Brain pericyte (primary cell): ENCODE measurements at places on chromosomes 4 and X.

DNA sequence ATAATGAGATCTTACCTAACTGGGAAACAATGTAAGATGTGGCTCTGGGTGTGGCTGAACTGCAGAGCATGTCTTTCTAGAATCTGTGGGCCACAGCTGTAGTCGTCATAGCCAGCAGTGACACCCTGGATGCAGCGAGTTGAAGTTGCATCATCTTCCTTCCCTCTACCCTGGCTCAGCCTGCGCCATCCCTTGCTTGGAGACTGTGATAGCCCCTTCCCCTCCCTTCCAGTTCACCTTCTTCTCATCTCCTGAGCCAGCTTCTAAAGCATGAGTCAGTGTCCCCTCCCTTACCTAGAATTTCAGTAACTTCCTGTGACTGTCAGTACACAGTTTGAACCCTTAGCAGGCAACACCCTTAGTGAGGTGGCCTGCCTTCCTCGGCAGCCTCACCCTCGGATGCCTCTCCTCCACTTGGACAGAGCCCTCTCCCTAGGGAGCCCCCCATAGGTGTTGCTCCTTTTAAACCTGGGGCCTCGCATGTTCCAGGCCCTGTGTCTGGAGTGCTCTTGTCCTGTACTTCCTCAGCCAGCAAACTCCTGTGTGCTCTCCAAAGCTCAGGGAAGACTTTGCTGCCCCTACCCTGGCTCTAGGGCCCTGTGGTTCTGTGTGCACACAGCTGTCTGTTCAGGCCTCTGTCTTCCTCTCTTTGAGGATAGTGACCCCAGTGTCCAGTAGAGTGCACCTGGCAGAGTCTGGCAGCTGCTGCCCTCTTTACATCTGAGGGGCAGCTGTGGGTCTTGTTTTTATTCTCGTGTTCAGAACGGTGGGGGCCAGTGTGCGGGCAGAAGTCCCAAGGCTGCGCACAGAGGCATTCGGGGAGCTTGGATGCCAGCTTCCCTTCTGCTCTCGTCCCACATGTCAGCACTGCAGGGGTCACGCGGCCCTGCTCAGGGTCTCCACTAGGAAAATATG, 43.7 kb upstream of the TADA2B start:
- DNase-seq: no peak

DNA sequence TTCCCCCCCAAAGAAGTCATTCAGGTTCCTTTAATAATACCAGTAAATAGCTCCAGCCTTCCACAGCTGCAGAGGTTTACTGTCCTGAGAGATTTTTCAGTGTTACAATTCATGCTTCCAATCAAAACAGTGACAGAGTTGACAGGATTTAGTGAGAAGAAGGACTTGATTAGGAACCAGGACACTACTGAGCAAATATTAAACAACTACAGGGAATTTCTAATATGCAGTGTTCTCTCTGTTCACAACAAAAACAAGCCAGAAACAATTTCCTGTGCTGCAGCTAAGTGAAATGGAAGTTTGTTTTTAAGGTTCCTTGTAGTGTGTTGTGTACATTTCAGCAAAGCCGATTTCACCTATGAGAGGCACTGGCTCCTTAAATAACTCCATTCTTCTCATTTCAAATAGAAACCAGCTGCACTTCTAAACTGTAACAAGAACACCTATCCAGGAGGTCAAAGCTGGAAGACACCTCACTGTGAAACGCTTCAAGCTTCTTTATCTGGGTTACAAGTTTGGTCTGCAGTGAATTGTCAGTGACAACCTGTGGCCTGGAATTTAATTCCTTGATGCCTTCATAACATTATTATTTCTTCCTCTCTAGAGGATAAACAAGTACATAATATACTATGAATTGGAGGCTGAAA, 149.3 kb downstream of the RASL11B start:
- DNase-seq: no peak

DNA sequence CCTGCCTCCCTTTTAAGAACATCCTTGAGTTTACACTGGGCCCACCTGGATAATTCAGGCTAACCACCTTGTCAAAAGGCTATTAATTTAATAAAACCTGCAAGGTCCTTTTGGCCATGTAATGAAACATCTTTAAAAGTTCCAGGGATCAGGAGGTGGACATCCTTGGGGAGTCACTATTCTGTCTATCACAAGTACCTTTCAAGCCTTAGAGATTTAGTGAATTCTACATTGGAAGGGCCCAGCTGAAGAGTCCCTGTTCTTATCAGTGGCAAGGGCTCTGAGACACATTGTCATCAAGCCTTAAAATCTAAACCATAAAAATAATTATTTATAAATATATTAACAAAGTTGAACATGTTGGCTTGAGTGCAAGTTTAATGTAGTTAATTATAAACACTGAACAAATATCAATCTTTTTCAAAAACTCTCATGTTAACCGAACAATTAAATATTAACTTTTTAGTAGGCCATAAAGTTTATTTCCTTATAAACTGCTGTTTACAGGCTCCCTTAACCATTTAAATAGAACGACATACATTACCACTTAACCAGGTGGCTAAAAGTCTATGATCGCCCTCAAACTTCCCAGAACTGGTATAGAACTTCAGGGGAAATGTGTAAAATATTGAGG, 104.4 kb upstream of the CBR4 start:
- no peak for DNase-seq

DNA sequence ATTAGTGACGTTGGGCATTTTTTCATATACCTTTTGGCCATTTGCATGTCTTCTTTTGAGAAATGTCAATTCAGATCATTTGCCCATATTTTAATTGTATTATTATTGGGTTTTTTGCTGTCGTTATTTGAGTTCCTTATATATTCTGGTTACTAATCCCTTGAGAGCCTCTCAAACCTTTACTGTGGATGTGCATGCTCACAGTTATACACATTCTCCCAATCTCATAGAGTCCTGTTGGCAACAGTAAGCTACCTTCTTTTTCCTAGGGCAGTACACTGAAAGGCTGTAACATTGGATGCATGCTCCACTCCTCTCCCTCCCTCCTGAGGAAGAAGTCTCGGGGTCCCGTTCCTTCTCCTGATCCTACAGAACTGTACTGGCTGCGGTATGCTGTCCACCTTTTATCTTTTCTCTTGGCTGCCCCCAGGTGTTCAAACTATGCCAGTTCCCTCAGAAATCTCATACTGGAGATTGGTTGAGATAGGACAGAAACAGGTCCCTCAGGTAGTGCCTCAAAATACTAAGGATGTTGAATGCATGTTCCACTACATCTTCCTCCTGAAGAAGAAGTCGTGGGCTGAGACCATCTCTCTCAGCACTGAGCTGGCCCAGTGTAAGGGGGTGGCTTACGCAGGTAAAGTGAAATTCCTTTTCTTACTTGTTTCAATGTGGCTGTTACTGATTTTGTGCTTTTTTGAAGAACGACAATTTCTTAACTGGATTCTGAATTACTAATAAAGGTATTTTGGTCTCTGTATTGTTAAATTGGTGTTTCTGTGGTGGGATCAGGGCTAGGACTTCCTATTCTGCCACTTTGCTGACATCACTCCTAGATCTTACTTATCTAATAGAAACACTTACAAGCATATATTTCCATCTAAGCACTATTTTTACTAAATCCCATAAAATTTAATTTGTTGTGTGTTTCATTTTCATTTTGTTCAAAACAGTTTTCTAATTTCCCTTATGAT, 145.4 kb upstream of the HUWE1 start:
- DNase-seq: no peak

- no peak for DNase-seq
These were observed 33.8 kb downstream of the PNMA5 start for GRCh38 chrX:152960115-152960514.

- no peak for DNase-seq
These were observed 391.7 kb upstream of the PITX2 start for GRCh38 chr4:111014537-111014936.

GRCh38 chr4:128571747-128572146, 237.8 kb upstream of the JADE1 start:
- DNase-seq: peak; percentile 68

GRCh38 chr4:38411092-38411491, 252.9 kb upstream of the KLF3 start:
- DNase-seq: no peak

DNA sequence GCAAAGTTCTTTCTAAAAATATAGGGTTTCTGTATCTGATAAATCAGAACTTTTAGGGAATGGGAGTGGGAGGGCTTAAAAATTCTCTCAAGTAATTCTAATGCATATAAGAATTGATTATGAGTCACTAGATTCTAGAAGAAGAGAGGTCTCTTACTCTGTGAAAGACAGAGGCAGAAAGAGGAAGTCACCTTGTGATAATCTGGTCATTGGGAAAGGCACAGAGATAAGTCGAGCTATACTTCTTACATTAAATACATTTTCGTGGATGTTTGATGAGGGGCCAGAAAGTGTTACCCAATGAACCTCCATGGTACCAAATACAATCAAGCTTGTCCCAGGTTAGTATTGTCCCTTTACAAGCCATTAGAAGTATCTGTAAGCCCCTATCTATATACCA, 134.4 kb downstream of the MAD2L1 start:
- no peak for DNase-seq

DNA sequence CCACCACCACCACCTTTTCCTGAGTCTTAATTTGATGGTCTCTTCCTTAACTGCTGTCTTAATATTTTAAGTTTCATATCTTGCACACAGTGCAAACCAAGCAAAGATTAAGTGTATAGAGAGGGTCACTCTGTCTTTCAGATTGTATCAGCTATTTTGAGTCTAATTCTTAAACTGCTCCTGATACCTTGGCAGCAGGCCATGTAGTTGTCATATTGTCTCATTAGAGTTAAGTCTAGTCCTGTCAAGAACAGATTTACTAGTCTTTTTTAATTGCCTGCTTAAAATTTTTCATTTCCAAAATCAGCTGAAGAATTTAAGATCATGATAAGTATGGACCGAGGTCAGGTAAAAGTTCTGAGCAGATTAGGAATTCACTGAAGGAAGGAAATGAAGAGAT, 51.5 kb downstream of the FHIP1A start:
- no peak for DNase-seq

- no peak for DNase-seq
These were observed 406.7 kb upstream of the ACTRT1 start for GRCh38 chrX:128458888-128459287.

- no peak for DNase-seq
These were observed 2.3 kb downstream of the PF4V1 start for GRCh38 chr4:73855406-73855805.

- DNase-seq: no peak
These were observed 1.1 kb downstream of the RAB39B start for GRCh38 chrX:155262970-155263754.

GRCh38 chr4:181216501-181216900, 1026.7 kb upstream of the TENM3 start:
- DNase-seq: no peak

- DNase-seq: no peak
These were observed 152.1 kb upstream of the VCX start for GRCh38 chrX:7690842-7691241.

GRCh38 chrX:106036716-106037115, 1.8 kb downstream of the SERPINA7 start:
- no peak for DNase-seq

DNA sequence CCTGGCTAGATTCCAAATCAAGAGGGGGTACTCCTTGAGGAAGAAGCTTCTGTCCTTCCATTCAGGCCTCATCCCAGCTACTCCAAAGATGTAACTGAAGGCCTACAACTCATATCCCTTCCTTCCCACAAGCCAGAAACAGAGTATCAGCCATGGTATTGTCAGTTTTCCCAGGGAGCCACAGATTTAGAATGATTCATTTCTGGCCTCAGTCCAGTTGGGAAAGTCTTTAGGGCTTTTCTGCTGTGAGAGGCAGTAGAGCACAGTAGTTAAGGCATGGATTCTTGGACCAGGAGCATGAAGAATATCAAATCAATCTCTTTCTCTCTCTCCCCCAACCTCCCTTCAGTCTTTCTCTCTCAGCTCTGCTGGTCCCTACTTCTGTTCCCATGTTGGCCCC, 505.0 kb downstream of the BCOR start:
- no peak for DNase-seq

GRCh38 chrX:109187473-109188168, 294.3 kb downstream of the GUCY2F start:
- DNase-seq: no peak

GRCh38 chr4:10173037-10173753, 56.6 kb upstream of the WDR1 start:
- no peak for DNase-seq

GRCh38 chr4:64495946-64496345, 86.7 kb upstream of the TECRL start:
- no peak for DNase-seq

- no peak for DNase-seq
These were observed 107.4 kb upstream of the STOX2 start for GRCh38 chr4:183797445-183798300.

GRCh38 chrX:136584545-136584944, 52.5 kb downstream of the VGLL1 start:
- DNase-seq: no peak

DNA sequence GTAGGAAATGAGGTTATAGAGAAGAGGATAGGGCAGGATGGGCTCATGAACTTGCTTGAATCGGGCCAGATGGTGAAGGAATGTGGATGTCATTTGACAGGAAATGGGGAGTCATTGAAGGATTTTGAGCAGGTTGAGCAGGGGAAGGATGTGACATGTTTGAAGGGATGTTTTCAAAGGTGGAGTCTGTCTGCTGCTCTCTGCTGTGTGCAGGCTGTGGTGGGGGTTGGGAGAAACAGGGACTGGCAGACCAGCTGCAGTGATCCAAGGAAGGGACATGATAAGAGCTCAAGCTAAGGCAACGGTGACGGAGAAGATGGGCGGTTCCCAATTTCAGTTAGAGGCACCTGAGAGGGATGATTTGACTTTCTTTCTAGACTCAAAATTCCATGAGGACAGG, 14.0 kb upstream of the XPNPEP2 start:
- DNase-seq: no peak

DNA sequence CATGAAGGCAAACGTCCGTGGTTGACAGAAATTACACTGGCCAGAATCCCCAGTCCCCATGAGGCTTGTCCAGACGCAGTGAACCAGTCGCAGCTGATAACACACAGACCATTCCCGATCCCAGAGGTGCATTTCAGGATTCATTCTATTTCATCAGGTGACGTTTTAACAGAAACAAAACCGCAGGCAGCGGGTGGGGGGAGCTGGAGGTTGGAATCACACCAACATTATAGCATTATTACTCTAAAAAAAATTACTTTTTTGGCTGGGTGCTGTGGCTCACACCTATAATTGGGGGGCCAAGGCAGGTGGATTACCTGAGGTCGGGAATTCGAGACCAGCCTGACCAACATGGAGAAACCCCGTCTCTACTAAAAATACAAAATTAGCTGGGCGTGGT, 25.2 kb downstream of the NOP14 start:
- DNase-seq: no peak

GRCh38 chr4:152778656-152779512, 646 bp downstream of the TIGD4 start:
- no peak for DNase-seq

GRCh38 chrX:150694738-150695410, 1.7 kb downstream of the MTMR1 start:
- no peak for DNase-seq

GRCh38 chr4:112502871-112503270, 13.1 kb downstream of the NEUROG2 start:
- DNase-seq: no peak

GRCh38 chr4:81351654-81352445, 119.9 kb downstream of the RASGEF1B start:
- peak; percentile 33 for DNase-seq
